ENCODE measurements at places on chromosomes 3 and 15.
A peak's percentile ranks its signal among the peaks of the same experiment; 100 is the strongest.

DNA sequence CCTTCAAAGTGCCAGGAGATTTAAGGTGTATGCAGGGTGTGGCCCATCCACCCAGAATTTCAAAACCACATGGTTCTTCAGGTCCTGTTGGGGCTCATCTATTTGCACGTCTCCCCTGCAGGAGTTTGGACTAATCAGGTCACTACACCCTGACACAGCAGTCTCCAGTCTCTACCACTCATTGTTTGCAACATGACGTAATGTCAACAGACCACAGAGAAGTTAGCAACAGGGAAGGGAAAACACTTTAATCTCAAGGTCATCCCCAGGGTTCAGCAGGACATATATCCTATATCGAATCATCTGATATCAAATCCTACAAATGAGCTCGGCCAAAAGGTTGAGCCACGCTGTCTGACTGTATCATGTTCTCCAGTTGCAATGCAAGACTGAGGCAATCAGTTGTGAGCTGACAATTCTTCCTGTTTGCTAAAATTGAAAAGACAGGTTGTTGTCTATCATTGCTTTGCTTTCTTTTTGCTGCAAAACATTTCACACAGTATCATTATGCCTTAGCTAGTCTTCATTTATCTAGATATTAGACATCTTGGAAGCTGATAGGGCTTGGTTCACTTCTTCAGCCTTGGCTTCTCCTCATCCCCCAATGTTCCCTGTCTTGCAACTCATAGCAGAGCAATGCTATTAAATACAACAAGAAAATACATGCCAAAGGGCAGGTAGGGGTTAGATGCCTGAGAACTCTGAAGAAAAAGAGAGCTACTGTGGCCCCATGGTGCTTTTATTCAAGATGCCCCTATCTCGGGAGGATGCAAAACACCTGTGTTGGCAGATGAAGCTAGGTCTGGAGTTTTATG is 13.4 kb upstream of the LEKR1 start:
- DNase-seq: no peak

GRCh38 chr3:183117056-183117455 is 17.8 kb upstream of the MCCC1 start:
- no peak for DNase-seq

DNA sequence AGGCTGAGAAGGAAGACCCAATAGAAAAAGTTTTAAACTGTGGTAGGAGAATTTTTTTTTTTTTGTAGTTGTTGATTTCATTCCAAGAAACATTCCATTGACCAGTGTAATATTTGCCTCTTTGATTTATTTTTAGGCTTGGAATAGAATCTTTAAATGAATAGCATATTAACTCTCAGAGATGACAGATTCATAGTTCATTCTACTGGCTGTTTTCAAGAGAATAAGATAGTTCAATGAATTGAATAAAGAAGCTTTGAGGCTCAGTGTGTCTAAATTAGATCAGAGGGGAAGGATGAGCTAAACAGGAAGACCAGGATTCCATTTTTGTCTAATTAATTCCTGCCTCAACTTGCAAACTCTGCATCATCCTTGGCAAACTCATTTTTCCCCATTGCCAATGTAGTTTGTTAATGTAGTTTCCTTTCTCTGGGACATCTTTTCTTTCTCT is 98.4 kb downstream of the NAALADL2 start:
- no peak for DNase-seq

DNA sequence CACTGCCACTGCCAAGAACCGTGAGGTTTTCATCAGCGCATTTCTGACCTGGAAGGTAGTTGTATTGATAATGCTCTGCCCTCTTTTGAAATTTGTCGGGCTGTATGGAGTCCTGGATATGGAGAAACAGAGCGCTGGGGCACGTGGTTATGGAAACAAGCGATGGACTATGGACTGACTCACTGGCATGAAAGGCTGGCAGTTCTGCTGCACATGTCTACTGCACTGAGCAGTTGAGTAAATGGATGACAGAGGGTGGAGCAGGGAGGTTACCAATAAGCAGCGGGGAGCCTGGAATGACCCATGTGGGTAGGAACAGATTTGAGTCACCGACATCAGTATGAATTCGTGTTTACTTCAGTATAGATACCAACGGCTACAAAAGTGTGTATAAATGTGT is 429.5 kb downstream of the OCA2 start:
- DNase-seq: peak; percentile 10

Measured in ACHN (cell line).